ENCODE measurements at places on chromosomes 7 and 10.

GRCh38 chr7:5667391-5667790, 114.1 kb downstream of the RNF216 start:
- no peak for DNase-seq

GRCh38 chr7:159117366-159118196, 27.1 kb downstream of the VIPR2 start:
- DNase-seq = no peak

- DNase-seq = peak; percentile 70
Measured at GRCh38 chr7:73995330-73995729, 32.6 kb upstream of the ELN start.

GRCh38 chr10:117694190-117694589, 151.6 kb downstream of the EMX2 start:
- peak; percentile 67 for DNase-seq

- no peak for DNase-seq
Measured at GRCh38 chr7:129773328-129773731, 161.8 kb downstream of the NRF1 start.

DNA sequence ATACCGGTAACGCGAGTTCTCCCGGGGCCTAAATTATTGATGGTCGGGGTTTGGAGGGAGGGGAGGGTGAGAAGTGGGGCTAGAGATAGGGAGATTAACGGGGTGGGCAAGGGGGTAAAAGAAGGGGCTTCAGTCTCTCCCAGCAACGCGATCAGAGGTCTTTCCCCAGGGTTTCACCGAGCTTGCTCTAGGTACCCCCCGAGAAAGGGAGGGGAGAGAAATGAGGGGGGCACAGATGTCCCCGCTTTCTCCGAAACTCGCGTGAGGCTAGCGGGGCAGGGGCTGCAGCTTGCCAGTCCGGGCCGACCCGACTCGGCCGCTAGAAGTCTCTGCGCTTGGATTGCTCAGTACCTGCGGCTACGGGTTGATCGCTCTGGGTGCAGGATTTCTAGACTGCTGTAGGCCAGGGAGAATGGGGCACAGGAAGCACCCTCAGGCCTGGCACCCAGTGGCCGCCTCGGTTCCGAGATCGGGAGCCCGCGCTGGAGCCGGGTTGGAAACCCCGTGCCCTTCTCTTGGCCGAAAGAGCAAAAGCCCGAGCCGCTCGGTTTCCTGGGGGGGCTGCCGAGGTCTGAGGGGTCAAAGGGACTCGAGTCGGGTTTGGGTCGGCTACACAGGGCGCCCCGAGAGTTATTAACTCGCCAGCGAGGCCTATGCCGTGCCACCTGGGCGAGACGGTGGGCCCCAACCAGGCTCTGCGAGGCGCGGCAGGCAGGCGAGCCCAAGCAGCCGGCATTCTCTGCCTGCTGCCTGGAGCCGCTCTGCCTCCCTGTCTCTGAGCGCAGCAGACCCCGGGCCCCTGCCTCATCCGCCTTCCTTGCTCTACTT, 3.1 kb downstream of the PAX2 start:
- no peak for DNase-seq

GRCh38 chr10:79385804-79386531, 38.7 kb downstream of the PPIF start:
- no peak for DNase-seq

DNA sequence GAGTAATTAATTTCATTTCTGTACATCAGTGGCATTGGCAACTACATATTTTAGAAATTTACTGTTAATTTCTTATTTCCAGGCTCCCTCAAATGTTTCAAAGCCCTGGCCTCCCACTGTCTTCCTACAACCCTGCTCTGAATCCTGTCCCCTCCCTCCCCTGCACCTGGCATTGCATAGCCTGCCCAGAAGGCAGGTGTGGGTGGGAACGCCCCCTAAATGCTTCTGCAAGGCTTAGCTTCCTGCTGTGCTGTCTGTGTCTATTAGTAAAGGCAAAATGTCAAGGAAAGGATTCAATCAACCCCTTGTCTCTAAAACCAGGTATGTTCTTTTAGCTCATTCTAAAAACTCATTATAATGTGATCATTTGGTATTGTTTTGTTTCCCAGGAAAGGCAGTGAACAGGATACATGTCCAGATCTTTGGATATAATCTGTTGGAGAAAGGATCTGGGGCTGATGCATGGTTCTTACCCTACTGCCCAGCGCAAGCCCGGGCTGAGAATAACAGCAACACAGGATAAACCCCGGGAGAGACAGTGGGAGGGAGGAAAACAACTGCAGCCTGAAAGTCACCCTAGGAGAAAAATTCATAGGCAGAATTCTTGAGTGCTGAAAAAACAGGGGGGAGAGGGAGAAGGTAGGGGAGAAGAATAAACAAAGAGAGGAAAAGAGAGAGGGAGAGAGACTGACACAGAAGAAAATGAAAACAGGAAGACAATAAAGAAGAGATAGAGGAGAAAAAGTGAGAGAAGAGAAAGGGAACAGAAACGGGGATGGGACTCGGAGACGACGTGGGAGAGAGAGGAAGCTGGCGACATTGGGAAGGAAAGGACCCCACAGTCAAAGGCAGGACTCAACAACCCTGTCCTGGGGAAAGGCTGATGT, 589 bp downstream of the ZNF488 start:
- DNase-seq = no peak

DNA sequence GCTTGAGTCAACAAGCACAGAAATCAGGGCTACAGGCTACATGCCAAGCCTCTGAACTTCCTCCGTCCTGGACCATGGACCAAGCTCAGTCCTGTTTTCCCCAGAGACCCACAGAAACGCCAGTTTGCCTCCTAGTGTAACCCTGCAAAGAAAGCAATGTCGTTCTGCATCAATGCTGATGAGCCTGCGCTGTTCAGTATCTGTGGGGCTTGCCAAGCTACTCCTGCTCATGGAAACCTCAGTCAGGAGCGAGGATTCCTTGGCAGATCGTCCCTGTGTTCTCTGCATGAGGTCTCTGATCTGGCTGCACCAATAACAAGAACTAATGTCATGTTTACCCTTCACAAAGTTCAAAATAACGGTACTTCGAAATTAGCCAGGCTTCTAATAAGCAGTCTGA, 495.5 kb upstream of the C7orf33 start:
- no peak for DNase-seq

DNA sequence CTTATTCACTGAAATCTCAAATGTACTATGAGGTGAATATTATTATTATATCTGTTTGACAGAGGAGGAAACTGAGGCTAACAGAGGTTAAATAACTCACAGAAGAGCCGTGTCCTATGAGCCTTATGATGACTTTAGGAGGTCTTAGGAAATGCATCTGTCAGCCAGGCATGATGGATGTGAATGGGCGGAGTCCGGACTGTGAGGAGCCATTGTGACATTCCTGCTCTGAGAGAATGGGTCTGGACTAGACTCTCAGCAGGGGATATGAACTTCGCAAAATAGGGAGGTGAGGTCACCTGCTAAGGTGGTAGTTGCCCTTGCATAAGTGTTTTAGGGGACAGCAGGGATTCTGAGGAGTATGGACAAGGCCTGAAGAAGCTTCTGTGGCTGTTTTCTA, 153.6 kb downstream of the TMEM178B start:
- DNase-seq = no peak

GRCh38 chr10:69890065-69890847, 88.5 kb downstream of the COL13A1 start:
- no peak for DNase-seq

Data from fibroblast of upper back skin (primary cell).